ENCODE measurements at places on chromosomes 2 and 18.

GRCh38 chr2:20444101-20444992 lies 2.5 kb upstream of the RHOB start:
- no peak for DNase-seq

DNA sequence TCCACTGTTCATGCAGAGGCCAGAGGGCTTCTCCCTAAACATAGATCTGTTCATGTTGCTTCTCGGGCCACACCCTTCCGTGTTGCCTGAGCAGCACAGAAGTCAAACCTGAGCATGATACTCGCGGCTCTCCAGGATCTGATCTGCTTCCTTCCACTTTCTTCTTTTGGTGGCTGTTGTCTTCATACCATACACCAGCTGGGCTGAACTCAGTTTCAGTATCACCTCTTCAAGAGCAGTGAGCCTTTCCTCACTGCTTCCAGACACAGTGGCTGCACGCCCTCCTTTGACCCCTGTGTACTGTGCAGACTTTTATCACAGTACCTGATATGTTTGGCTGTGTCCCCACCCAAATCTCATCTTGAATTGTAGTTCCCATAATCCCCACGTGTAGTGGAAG lies 348.9 kb downstream of the NBAS start:
- DNase-seq = no peak

GRCh38 chr2:62415019-62415431 lies 91.0 kb downstream of the TMEM17 start:
- DNase-seq = no peak

- DNase-seq = no peak
Measured at GRCh38 chr2:9800975-9801726, 42.1 kb upstream of the TAF1B start.

GRCh38 chr2:27501042-27501441 lies 4.4 kb downstream of the GCKR start:
- no peak for DNase-seq

DNA sequence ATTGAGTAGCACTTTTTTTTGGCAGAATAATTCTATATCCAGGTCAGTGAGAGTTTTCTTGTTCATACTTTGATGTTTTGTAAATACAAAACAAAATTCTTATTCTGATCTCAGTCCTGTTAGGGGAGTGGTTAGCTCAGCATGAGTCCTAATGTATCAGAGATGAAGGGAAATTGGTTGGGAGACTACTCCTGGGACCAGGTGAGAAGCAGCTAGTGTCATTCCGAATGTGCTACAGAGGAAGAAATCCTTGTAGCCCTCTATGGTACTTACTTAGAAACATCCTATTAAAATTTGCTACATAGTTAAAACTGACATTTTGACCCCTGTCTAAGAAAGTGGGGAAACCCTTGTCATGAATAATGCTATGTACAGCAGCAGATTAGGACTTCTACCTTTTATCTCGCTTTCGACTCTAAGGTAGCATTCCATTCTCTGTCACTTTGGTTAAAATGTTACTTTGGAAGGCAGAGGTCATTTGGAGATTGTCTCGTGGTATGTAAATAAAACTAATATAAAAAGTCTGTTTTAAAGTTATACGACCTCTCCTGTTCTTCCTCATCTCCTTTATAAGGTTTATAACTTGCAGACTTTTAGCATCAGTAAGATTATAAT lies 65.8 kb downstream of the PARD3B start:
- DNase-seq = no peak

- no peak for DNase-seq
Measured at GRCh38 chr18:8045160-8045883, 478.2 kb downstream of the PTPRM start.

- DNase-seq = no peak
Measured at GRCh38 chr18:25422230-25422629, 70.3 kb upstream of the ZNF521 start.

DNA sequence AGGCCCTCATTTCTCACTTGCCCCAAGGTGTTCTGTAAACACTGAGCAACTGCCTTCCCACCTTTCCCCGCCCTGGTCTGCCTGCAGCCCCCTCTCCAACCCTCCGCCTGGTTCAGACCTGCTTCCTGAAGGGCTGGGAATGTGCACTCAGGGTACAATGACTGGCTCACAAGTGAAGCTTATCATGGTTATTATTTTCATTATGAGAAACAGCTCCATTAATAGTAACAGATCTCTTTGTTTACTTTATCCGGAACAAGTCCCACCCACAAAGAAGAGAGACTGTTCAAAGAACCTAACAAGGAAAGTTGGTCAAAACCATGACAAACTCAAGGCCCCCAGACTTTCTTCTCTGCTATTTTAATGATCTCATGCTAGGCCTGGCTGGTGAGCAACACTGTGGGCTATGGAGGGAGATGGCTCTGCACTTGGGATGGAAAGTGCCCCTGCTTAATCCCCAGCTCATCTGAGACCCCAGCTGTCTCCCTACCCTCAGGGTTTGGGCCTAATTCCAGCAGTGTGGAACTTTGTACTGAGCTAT lies 36.7 kb downstream of the ARHGAP25 start:
- DNase-seq = no peak

- no peak for DNase-seq
Measured at GRCh38 chr2:232369126-232369951, 9.2 kb upstream of the ALPP start.

DNA sequence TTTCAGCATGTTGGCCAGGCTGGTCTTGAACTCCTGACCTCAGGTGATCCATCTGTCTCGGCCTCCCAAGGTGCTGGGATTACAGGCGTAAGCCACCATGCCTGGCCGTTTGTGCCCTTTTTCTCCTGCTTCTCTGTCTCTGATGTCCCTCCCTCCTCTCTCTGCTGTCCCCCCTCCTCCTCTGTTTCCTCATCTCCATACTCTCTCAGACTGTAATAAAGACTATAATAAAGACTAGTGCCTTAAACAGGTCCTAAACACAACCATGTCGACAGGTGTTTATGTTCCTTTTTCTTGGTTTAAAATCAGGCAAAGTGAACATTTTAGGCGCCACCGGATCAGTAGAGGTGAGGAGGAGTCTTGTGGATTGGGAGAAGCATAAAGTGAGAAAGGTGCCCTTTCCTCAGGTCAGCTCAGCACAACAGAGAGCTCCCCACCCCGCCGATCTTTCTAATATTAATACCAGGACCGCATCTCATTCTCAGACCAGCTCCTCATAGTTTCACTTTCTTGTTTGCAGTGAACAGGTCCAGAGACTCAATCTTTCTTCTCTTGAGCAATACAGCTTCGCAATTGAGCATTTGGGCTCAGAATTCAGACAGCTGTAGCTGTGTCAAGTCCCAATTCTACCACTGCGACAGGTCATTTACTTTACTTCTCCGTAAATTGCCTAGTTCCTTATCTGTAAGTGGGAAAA lies 23.7 kb downstream of the TIMM21 start:
- no peak for DNase-seq

DNA sequence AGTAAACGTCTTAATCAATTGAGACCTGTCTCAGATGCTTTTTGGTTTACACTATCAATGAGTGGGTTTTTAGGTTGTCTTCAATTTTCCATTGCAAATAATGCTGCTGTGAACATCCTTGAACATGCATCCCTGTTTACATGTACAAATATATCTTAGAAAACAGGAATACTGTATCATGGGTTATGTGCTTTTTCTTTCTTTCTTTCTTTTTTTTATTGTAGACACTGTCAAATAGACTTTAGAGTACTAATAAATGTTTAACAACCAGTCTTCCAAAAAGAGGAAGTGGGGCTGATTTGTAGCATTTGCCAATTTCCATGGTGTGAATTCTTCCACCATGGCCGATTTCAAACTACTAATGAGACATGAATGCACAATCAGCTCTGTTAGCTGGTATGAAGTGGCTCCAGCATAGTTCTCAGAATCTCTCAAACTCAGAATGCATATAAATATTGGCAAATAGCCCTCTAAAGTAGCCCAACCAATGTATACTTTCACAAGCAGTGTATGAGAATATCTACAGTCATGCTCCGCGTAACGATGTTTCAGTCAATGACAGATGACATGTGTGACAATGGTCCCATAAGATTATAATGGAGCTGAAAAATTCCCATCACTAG lies 50.3 kb upstream of the B3GNT2 start:
- DNase-seq = no peak

DNA sequence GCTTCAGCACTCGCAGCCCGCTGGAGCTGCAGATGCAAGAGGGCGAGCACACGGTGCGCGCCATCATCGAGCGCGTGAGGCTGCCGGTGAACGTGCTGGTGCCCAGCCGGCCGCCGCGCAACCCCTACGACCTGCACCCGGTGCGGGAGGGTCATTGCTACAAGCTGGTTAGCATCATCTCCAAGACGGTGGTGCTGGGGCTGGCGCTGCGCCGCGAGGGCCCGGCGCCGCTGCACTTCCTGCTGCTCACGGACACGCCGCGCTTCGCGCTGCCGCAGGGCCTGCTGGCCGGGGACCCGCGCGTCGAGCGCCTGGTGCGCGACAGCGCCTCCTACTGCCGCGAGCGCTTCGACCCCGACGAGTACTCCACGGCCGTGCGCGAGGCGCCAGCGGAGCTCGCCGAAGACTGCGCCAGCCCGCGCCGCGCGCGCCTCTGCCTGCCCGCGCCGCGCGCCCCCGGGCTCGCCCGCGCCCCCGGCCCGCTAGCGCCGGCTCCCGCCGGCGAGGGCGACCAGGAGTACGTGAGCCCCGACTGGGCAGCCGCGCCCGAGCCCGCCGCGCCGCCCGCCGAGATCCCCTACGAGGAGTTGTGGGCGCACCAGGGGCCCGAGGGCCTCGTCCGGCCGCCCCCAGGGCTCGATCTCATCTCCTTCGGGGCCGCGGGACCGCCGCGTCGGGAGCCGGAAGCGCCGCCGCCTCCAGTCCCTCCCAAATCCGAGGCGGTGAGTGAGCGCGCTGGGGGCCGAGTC lies 11.8 kb downstream of the GAREM2 start:
- peak; percentile 53 for DNase-seq

DNA sequence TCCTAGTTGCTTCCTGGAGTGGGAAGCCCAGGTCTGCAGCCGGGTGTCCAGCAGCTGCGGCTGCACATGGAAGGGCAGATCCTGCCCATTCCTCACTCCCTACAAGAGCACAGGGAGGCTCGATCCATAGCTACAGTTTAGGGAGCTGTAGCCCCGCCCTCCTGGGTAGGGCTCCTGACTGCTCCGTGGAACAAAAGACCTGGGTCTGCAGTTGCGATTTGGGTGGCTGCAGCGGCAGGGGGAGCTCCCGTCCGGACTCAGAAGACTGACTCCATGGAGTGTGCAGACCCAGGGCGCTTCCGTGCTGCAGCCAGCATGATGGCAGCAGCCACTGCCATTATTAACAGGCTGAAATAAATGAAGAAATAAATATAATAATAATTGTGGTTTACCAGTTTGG lies 157.3 kb downstream of the CTNNA2 start:
- DNase-seq = no peak

DNA sequence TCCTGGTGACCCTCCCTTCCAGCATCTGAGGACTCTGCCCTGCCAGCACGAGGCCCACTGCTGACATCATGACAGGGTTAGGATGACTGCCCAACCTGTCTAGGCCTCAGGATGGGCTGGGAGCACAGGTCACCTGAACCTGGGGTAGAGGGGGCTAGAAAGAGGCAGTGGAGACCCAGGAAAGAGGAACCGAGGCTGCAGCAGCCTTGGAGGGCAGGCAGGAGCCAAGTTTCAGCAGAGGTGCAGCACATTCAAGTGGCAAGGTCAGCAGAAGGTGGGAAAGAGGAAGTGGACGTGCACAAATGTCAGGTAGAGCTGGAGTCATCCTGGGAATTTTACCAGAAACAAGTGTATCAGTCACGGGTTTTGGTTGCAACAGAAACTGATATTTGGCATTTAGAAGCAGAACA lies 13.6 kb upstream of the RAB10 start:
- DNase-seq = no peak

- no peak for DNase-seq
Measured at GRCh38 chr2:185757356-185757755, 18.8 kb downstream of the FSIP2 start.

DNA sequence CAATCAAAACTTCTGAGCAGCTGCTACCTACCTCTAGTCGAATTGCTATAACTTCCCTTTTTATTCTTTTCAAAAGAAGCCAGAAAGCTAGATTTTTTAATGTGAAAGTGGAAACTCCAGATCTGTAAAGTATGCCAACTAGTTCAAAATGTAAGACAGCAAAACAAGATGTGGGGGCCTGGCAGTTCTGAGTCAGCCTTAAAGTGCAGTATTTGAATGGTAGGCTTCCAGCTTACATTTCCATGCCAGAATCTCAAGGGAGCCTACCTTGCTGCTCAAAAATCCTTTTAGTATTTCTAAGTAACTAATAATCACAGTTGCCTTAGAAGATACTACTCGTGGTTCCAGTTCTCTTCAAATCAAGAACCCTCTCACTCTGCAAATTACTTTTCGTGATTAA lies 1288.7 kb downstream of the LRP1B start:
- DNase-seq = no peak

DNA sequence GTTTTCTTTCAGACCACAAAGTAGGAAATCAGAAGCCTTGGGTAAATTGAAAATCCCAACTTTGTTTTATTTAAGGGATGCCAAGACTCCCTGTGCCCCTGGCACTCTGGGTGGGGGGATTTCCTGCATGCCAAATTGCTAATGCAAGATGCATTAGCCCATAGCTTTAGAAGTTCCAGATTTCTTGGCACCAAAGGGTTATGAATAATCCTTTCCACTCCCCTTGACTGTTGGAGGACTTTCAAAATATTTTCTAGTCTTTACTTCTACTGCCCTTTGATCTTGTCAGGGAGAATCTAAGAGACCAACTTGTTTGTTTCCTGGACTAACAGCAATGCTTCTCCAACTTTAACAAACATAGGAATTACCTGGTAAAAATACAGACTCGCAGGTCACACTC lies 81.8 kb upstream of the TGIF1 start:
- no peak for DNase-seq

DNA sequence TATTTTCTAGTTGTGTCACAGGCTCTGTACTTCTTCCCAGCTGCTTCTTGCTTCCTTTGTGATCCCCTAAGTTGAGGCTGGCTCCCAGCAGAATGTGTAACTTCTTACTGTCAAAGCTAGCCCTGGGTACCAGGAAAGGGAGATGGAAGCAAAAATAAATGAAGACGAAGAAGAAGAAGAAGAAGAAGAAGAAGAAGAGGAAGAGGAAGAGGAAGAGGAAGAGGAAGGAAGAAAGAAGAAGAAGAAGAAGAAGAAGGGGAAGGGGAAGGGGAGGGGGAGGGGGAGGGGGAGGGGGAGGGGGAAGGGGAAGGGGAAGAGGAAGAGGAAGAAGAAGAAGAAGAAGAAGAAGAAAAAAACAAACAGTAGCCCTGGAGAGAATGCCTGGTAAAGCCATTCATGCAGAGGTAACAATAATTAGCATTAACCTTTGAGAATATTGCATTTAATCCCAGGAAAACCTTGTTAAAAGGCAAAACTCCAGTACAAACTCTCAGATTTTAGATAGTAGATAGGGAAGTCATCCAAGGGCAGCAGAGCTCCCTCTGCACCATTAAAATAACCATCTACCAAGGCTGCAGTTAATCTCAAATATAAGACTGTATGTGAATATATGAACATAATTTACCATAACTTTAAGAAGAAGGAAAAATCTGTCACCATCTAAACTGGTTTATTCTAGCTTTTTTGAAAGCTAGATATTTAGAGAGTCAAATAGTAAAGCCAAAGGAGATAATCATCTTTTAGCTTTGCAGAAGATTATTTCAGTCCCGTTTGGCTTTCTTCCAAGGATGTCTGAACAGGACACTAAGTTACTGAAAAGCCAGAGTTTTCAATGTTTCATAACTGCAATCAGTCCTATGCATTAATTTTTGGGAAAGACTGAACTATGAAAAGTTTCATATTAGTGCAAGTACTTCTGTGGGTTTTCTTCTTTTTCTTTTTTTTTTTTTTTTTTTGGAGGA lies 44.3 kb upstream of the FBXO11 start:
- no peak for DNase-seq

GRCh38 chr2:15965564-15966019 lies 25.2 kb downstream of the MYCN start:
- no peak for DNase-seq

GRCh38 chr2:240467149-240467642 lies 31.7 kb downstream of the GPC1 start:
- no peak for DNase-seq

All from stimulated activated CD8-positive, alpha-beta memory T cell treated with anti-CD3 and anti-CD28 coated beads, Interleukin-7, amount 100 ng/mL, for 24 hours (primary cell).